ENCODE measurements at places on chromosomes 2 and 18.
A peak's percentile ranks its signal among the peaks of the same experiment; 100 is the strongest.

DNA sequence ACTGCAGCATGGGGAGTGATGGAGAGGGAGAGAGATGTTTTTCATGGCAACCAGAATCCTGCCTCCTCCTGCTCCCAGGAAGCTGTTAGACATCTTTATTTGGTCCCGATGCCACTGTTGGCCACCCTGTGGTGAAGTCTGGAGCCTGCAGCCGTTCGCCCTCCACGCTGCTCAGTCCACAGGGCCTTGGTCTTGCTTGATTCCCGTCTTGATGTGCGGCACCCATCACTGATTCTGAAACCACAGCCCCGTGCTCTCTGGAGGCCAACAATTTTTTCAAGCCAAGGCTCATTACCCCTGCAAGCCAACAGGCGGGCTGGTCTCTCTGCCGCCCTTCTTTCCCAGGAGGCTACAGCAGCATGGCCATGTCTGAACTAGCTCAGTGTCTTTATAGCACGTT lies 24.5 kb downstream of the SIGLEC15 start:
- DNase-seq: no peak

- no peak for DNase-seq
Measured at GRCh38 chr2:124145982-124146381, 120.9 kb downstream of the CNTNAP5 start.

DNA sequence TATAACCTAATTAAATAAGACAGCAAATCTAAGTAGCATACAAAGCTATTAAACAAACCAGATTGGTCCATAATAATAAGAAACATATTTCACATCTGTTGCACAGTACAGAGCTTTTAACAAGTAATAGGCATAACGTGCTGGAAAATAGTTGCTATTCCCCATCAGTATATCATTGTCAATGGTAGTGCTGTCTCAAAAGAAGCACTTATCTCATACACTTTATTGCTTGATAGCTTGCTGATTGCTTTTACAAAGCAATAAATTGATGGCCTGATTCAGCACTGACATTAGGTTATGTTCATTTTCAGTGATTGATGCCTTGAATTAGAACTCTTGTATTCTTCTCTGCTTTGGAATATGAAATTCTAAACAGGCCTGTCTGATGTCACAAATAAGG lies 641.7 kb downstream of the CBLN2 start:
- no peak for DNase-seq

- no peak for DNase-seq
Measured at GRCh38 chr18:70339915-70340314, 51.1 kb downstream of the SOCS6 start.

- peak; percentile 88 for DNase-seq
Measured at GRCh38 chr2:231926180-231926741, at the start of gene NPPC. Gene NPPC, minus strand, starts transcription at chr2:231926396. Its CDS starts 147 bp downstream, at chr2:231926249.

DNA sequence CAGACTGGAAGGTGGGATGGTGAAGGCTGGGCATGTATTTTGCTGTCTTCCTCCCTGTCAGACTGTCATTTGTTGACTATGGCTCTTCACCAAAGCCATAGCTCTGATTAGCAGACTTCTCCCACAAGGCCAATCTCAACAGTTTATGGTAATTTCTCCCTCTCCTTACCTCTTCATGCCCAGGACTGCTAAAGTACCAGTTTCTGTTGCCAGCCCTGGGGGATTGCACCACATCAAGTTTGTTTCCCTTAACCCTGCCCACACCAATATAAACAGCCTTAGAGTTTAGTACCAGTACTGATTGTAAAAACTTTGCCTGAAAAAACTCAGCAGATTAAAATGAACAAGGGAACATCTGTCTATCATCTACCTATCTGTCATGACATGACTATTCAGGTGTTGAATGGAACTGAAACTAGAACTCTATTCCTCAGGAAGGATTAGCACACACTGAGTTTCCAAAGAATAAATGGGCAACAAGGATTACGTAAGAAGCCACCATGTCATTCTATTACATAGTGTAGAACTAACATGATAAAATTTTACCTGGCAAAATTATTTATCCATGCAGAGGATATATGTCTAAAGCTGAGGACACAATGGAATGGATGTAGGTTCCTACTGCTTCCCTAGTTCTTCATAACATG lies 13.7 kb downstream of the FEZ2 start:
- no peak for DNase-seq

- DNase-seq: no peak
Measured at GRCh38 chr2:241649404-241649803, 11.9 kb downstream of the ATG4B start.

DNA sequence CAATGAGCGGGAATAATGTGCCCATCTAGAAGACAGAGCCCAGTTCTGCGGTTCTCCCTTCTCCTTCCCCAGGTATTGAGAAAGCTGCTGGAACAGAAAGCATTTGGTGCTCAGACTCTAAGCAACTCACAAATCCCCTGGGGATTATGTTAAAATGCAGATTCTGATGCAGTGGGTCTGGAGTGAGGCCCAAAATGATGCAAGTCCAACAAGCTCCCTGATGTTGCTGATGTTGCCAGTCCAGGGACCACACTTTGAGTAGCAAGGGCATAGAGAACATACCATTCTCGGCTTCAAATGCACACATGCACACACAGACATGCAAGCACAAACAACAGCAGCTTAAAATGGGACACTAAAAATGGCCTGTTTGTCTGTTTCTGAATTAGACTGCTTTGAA lies 274.8 kb upstream of the NCKAP5 start:
- DNase-seq: no peak

- no peak for DNase-seq
Measured at GRCh38 chr18:9876867-9877654, 8.7 kb upstream of the TXNDC2 start.
